ENCODE measurements at places on chromosomes 11 and 22.

DNA sequence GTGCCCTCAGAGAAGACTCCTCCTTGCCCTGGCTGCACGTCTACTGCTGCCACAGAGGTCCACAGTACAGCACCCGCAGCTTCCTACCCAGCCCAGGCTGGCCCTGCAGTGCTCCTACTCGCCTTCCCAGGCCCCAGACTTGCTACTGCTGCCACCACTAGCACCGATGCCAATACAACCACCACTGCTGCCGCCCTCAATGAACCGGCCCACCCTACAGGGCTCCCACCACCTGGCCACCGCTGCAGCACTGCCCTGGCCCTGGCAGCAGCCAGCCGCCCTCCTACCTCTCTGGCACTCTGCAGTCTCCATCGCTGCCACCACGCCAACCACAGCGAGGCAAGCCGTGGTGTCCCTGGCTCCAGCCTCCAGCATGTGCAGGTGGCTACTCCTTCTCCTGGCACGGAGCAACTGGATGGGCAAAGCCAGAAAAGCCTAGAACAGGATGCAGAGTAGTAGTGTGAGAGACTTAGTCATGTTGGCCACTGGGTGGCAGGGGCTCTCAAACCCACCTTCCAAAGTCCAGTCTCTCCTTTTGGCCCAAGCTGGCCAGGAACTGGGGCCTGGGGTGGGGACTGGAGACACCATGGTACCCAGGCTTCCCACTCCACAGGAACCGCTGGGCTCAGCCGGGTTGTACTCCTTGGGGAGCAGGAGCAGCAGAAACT, 39.4 kb downstream of the C22orf42 start:
- no peaks in the 10 kb centered on the region for H3K27me3 ChIP-seq
- H3K27ac ChIP-seq = no peak overlapping the region

DNA sequence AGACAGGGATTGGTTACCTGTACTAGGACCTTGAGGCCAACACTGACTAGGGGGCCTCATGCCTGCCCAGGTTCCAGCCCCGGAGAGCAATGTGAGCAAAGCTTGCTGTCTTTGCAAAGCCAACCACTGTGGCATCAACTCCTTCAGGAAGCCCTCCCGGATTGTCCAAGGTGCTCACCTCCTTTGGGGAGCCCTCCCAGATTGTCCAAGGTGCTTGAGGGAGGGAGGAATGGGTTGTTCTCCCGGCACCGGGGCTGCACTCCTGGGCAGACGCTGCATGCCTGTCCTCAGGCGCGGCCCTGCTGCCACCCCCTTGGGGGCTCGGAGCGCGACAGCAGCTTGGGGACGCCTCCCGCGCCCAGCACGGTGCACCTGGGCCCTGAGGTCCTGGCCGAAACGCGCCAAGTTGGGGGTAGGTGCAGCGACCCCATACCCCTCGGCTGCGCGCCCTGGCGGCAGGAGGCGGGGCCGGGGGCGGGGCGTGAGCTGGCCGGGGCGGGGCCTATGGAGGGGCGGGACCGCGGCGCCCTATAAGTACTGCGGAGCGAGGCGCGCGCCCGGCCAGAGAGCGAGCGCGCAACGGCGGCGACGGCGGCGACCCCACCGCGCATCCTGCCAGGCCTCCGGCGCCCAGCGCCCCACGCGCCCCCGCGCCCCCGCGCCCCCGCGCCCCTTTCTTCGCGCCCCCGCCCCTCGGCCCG, at the start of gene CD81:
CD81 (plus strand) TSS at position 560 of the 701 bp plus-strand sequence. CDS start 240 bp downstream, outside the sequence.
- no peaks in the 10 kb centered on the region for H3K36me3 ChIP-seq
- DNase-seq = peak; percentile 68
- peaks cover 40% of the 10 kb centered on the region for H3K4me1 ChIP-seq
- H3K4me3 ChIP-seq = peak within 1 kb of the TSS; percentile 81
- H3K27me3 ChIP-seq = peaks cover 5% of the 10 kb centered on the region
- H3K27ac ChIP-seq = peak within 1 kb of the TSS; percentile 93

GRCh38 chr11:1755692-1756561, 5.5 kb upstream of the IFITM10 start:
- peak overlapping the region; percentile 60 for H3K4me3 ChIP-seq
- peak overlapping the region; percentile 88 for H3K27ac ChIP-seq
- peaks cover 8% of the 10 kb centered on the region for H3K27me3 ChIP-seq
- H3K36me3 ChIP-seq = peaks cover 3% of the 10 kb centered on the region
- DNase-seq = no peak
- H3K4me1 ChIP-seq = peaks cover 83% of the 10 kb centered on the region

GRCh38 chr11:10898003-10898762, 40.3 kb upstream of the ZBED5 start:
- H3K4me1 ChIP-seq = no peaks in the 10 kb centered on the region
- no peak overlapping the region for H3K27ac ChIP-seq
- H3K36me3 ChIP-seq = no peaks in the 10 kb centered on the region
- H3K4me3 ChIP-seq = no peak overlapping the region
- DNase-seq = no peak

GRCh38 chr11:69950621-69951020, 127.5 kb upstream of the ANO1 start:
- no peak overlapping the region for H3K4me3 ChIP-seq
- H3K27me3 ChIP-seq = no peaks in the 10 kb centered on the region
- no peak overlapping the region for H3K27ac ChIP-seq
- no peaks in the 10 kb centered on the region for H3K4me1 ChIP-seq
- no peak for DNase-seq

DNA sequence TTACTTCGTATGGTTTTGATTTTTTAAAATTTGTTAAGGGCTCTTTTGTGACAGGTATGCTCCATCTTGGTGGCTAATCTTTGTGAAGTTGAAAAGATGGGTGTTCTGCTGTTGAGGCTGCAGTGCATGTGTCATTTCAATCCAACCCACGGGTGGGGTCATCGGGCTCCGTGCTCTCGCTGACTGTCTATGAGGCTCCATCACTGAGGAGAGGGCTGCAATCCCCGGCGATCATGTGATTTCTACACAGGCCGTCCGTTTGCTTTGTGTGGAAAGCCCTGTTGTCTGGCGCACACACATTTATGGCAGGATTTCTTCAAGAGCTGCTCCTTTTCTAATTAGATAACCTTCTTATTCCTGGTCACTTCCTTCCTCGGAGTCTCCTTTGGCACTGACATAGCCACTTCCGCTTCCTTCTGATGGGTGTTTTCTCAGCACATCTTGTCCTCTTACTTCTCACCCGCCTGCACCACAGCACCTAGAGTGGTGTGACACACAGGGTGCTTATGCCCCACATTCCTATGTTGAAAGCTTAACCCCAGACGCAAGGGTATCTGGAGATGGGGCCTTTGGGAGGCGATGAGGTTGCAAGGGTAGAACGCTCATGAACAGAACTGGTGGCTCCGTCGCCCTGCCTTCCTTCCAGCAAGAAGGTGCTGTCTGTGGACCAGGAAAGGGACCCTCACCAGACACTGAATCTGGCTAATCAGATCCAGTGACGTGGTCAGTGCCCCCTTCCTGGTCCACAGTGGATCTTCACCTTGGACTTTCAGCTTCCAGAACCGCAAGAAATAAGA, 9.4 kb downstream of the MOB2 start:
- H3K4me3 ChIP-seq = no peak overlapping the region
- no peak overlapping the region for H3K27ac ChIP-seq
- no peaks in the 10 kb centered on the region for H3K27me3 ChIP-seq
- no peaks in the 10 kb centered on the region for H3K4me1 ChIP-seq

DNA sequence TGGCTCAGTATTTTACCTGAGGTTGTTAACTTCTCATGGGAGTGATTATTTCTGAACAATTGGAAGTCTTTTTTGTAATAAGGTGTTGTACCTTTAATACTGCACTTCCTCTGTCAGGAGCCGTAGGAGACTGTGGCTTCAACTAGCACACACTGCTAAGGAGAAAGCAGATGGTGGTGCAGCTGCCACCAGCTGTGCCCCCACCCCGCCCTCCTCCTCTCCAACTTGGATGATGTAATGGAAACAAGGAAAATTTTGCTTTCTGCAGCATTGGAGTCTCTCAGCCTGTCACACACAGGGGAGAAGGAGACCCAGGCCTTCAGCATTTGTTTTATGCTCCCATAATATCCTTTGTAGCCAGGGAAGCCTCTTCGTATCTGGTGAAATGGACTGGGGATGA, 91.2 kb downstream of the TEAD1 start:
- no peaks in the 10 kb centered on the region for H3K4me1 ChIP-seq
- no peak overlapping the region for H3K27ac ChIP-seq
- no peaks in the 10 kb centered on the region for H3K36me3 ChIP-seq
- no peak for DNase-seq

DNA sequence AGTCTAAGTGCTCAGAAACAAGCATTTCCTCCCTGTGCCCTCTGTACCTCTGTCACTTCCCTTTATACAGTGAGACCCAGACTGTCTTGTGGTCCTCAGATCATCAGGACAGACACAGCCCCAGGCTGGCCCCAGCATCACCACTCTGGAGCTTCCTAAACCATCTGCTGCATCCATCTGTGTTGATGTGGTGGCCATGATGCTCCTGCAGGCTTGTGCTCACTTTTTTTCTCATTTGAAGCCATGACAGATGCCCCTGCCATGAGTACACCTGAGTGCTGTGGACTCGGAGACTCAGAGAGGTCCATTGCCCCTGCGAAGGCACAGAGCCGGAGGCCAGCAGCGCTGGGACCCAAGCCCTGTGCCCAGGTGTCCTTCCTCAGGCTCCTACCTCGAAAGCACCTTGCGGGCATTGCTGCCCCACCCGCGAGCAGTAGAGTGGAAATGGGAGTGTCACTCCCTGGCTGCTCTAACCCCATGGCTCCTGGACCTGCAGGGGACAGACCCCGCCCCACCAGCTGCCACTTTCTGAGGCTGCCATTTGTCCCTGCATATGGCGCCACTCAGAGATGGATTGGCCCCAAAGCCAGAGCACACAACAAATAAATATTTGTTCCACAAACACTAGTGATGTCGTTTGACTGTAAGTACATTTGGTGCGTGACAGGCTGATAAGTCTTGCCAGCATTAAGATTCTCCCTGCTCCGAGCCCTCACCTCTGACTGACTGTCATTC, 593.5 kb downstream of the TBC1D22A start:
- no peak overlapping the region for H3K4me3 ChIP-seq
- no peaks in the 10 kb centered on the region for H3K27me3 ChIP-seq
- H3K36me3 ChIP-seq = no peaks in the 10 kb centered on the region

DNA sequence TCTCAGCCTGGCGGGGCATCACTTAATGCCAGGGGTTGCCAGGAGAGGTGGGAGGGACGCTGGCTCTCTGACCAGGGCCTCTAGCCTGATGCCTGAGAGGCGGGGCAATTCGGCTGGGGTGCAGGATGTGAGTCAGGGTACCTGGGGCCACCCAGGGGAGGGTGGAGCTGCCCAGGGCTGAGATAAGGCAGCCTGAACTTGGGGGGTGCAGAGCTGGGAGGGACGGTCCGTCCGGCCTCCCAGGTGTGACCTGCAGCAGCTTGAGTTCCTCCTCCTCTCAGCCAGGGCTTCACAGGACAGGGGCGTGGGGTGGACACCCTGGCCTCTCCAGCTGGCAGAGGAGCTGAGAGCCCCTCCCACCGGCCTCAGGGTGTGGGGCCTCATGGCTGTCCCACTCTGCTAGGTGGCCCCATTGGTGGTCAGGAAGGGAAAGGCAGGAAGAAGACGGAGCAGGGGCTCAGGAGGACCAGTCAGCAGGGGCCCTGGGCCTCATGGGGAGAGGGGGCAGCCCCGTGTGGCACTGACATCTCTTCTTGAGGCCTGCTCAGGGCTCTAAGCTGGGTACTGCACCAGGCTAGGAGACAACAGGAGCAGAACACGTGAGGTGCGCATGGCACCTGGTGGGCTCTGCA, 942 bp upstream of the RPS6KA4 start:
- peak overlapping the region; percentile 68 for H3K4me3 ChIP-seq
- H3K4me1 ChIP-seq = peaks cover 17% of the 10 kb centered on the region
- no peak for DNase-seq
- no peak overlapping the region for H3K27ac ChIP-seq
- H3K27me3 ChIP-seq = no peaks in the 10 kb centered on the region
- peaks cover 5% of the 10 kb centered on the region for H3K36me3 ChIP-seq

GRCh38 chr11:104402812-104403521, 239.0 kb upstream of the PDGFD start:
- no peaks in the 10 kb centered on the region for H3K4me1 ChIP-seq
- H3K36me3 ChIP-seq = no peaks in the 10 kb centered on the region
- no peak overlapping the region for H3K27ac ChIP-seq
- H3K4me3 ChIP-seq = no peak overlapping the region
- H3K27me3 ChIP-seq = peaks cover 2% of the 10 kb centered on the region

- no peak for DNase-seq
- H3K36me3 ChIP-seq = no peaks in the 10 kb centered on the region
- no peaks in the 10 kb centered on the region for H3K4me1 ChIP-seq
- no peaks in the 10 kb centered on the region for H3K27me3 ChIP-seq
- no peak overlapping the region for H3K4me3 ChIP-seq
- H3K27ac ChIP-seq = no peak overlapping the region
These were observed 1080.8 kb downstream of the BRD1 start for GRCh38 chr22:48746789-48747425.

GRCh38 chr11:78100676-78101472, 21.2 kb upstream of the NDUFC2 start:
- no peaks in the 10 kb centered on the region for H3K4me1 ChIP-seq
- no peaks in the 10 kb centered on the region for H3K27me3 ChIP-seq
- peaks cover 34% of the 10 kb centered on the region for H3K36me3 ChIP-seq
- no peak for DNase-seq
- no peak overlapping the region for H3K4me3 ChIP-seq

DNA sequence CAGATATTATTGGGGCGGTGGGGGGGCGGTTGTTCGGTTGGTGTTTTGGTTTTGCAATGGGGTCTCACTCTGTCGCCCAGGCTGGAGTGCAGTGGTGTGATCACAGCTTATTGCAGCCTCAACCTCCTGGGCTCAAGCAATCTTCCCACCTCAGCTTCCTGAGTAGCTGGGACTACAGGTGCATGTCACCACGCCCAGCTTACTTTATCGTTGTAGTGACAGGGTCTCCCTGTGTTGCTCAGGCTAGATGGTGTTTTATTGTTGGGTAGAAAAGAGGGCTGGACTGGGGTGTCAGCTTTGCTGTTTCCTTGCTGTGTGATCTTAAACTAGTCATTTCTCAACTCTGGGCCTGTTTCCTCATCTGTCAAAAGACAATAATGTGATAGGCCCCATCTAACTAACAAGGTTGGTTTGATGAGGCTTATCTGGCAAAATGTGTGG, 17.5 kb upstream of the MYH9 start:
- H3K4me3 ChIP-seq = peak overlapping the region; percentile 77
- DNase-seq = no peak
- peaks cover 6% of the 10 kb centered on the region for H3K27me3 ChIP-seq
- peak overlapping the region; percentile 97 for H3K27ac ChIP-seq

GRCh38 chr11:17813391-17814059, 78.9 kb downstream of the KCNC1 start:
- no peak for DNase-seq
- no peak overlapping the region for H3K4me3 ChIP-seq
- H3K36me3 ChIP-seq = peaks cover 4% of the 10 kb centered on the region
- H3K4me1 ChIP-seq = no peaks in the 10 kb centered on the region

- no peak for DNase-seq
- H3K27ac ChIP-seq = peak overlapping the region; percentile 96
- H3K4me1 ChIP-seq = peaks cover 93% of the 10 kb centered on the region
- peak overlapping the region; percentile 84 for H3K4me3 ChIP-seq
- peaks cover 7% of the 10 kb centered on the region for H3K27me3 ChIP-seq
These were observed 22.2 kb downstream of the PTPRJ start for GRCh38 chr11:48002561-48002960.

- peaks cover 4% of the 10 kb centered on the region for H3K4me1 ChIP-seq
- H3K4me3 ChIP-seq = no peak overlapping the region
- peak; percentile 69 for DNase-seq
- H3K36me3 ChIP-seq = no peaks in the 10 kb centered on the region
These were observed 63.5 kb upstream of the CAPRIN1 start for GRCh38 chr11:33987975-33988580.

GRCh38 chr22:26360169-26360885, 68.7 kb upstream of the ASPHD2 start:
- no peak overlapping the region for H3K4me3 ChIP-seq
- peak; percentile 49 for DNase-seq
- no peak overlapping the region for H3K27ac ChIP-seq
- no peaks in the 10 kb centered on the region for H3K27me3 ChIP-seq

- no peaks in the 10 kb centered on the region for H3K4me1 ChIP-seq
- DNase-seq = no peak
- no peak overlapping the region for H3K27ac ChIP-seq
- peaks cover 18% of the 10 kb centered on the region for H3K27me3 ChIP-seq
- no peaks in the 10 kb centered on the region for H3K36me3 ChIP-seq
These were observed 70.7 kb downstream of the TEAD1 start for GRCh38 chr11:12744826-12745502.
